Activated T-helper 9 cell treated with anti-CD3 and anti-CD28 coated beads, Interleukin-2, amount 50 U/mL, for 16 hours (primary cell): ENCODE measurements at places on chromosomes 4 and X.

DNA sequence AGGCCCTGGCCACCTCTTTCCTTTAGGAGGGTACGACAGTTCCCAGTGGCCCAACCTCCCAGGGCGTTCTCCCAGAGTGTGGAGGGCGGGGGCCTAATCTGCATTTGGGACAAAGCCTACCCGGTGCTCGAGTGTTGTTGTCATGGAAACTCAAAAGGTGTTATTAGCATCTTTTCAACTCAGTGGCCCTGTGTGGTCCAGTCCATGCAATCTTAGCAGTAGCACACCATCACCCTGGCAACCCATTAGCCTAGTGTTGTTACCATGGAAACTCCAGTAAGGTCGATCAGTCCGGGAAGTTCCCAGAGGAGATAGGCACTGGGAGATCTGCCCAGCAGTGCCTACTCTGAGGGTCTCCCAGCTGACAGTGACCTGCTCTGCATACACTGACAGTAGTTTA is 20.2 kb downstream of the APLN start:
- DNase-seq, result no peak

DNA sequence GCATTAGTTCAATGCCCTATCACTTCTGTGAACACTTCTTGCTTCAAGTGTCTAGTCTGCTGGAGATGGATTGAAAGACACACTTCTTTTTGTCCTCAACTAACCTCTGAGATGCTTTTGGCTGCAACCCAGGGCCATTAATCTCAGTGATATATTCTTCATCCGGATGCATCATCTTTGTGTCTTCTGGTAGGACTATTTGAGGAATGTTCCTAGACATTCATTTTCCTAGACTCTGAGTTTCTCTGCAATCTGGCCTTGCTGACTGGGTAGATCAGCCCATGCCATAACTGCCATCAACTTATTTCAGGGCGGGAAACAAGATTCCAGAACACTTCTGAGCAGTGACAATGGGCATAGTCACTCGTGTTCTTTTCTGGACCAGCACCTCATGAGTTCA is 329.4 kb downstream of the PDGFC start:
- DNase-seq, result no peak

- no peak for DNase-seq
These were observed 892.4 kb upstream of the TENM3 start for GRCh38 chr4:181350615-181351415.

DNA sequence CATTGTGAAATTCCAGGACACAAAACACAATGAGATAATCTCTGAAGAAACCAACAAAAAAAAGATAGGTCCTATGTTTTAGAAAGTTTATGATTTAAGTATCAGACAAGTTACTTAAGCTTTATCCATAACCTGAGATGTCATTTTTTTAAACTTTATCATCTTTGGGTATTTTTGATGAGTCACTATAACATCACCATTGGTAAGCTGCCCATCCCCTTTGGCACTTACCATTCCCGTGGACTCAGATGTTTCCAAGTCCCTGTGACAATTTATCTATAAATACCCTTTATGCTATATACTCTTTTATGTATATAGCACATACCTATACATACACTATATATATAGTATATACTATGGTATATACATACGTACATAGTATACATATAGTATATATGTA is 198.9 kb upstream of the GEMIN8 start:
- DNase-seq, result no peak

DNA sequence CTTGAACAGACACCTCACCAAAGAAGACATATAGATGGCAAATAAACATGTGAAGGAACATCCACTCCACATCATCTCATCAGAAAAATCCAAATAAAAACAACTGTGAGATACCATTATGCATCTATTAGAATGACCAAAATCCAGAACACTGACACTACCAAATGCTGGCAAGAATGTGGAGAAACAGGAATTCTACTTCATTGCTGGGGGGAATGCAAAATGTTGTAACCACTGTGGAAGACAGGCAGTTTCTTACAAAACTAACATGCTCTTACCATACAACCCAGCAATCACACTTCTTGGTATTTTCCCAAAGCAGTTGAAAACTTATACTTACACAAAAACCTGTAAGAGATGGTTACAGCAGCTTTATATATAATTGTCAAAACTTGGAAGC is 38.2 kb upstream of the ANTXR2 start:
- DNase-seq, result no peak

DNA sequence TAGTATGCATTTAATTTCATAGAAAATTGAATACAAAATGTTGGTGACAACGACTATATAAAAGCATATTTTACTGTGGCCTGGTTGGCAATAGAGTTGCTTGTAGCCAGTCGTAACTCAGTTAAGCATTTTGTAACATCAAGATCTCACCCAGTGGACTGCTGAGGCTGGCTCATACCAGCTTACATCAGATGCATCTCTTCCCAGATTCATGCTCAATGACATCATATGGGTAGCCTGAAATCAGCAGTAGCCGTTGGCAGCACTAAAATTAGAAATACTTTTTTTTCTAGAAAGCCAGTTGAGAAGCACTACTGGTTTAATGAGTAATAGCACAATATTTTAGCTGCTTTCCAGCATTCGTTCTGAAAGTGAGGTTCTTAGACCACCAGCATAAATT is 341.2 kb downstream of the TECRL start:
- DNase-seq, result no peak

DNA sequence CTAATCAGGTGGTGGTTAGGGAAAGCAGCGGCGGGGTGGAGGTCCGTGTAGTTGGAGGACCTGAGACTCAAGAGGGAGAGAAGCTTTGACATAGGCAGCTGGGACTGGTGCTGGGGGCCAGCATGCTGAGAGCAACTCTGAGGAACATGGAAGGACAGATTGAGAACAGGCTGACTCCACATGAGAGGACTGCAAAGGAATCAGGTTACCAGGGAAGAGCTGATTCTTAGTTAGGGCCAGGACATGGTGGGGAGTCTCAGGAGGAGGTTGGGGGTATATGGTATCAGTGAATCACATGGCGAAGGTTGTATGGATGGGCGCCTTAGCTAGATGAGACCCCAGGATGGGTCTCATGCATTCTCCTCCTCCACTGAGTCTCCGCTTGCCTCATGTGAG is 264.0 kb upstream of the BOD1L1 start:
- no peak for DNase-seq

GRCh38 chrX:13664020-13664419 is 11.1 kb downstream of the TCEANC start:
- DNase-seq, result no peak

- DNase-seq, result no peak
These were observed 43.2 kb downstream of the BCLAF3 start for GRCh38 chrX:19947612-19948011.

DNA sequence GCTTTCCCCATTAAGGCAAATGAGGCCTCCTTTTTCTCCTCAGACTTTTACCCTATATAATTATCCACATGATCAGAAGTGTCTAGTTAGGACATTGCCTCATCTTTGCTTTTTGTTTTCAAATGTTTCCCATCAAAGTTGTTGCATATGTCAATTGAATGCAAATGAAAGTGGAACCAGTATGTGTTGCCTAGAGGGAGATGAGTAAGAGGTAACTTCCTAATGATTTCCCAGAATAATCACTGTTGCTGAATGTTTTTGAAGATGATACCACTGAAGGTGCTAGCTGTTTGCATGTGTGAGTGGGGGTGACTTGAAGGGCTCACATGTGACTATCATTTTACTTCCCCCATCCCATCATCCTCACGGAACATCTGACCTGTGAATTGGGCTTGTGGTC is 33.9 kb downstream of the PAK3 start:
- no peak for DNase-seq

GRCh38 chrX:118565853-118566252 is 70.2 kb downstream of the DOCK11 start:
- no peak for DNase-seq

DNA sequence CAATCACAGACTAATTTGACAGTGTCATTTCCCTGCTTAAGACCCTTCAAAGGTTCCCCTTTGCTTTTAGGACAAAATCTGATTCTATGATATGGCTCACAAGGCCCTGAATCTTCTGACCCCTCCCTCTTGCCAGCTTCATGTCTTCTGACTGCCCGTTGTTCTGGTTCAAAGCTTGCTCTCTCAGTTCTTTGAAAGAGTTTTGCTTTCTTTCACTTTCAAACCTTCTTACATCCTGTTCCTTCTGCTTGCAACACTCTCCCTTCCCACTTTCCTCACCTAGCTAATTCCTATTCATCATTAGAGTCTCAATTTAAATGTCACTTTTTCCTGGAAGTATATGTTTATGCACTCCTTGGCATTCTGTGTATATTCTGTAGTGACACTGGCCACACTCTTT is 299.2 kb downstream of the IDS start:
- DNase-seq, result no peak

DNA sequence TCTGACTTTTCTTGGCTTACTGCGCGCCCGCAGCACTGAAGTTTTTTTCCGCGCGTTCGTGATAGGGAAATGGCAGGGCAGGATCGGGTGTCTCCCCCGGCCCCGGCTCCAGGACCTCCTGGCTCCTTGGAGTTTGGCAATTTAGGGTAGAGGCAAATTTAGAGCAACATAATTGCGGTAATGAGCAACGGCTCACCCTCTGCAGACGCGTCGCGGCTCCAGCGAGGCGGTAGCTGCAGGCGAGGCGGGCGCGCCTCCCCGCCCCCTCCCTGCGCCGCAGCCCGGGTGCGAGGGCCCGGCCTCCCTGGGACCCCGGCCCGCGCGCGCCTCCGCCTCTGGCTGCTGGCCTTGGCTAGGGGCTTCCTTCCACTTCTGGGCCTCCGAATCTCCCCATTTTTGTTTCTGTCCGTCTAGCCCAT is 6.2 kb downstream of the MSX1 start:
- no peak for DNase-seq

GRCh38 chrX:850471-850916 is 219.9 kb downstream of the SHOX start:
- DNase-seq, result no peak

GRCh38 chrX:9943420-9943819 is 23.7 kb upstream of the CLDN34 start:
- DNase-seq, result no peak

DNA sequence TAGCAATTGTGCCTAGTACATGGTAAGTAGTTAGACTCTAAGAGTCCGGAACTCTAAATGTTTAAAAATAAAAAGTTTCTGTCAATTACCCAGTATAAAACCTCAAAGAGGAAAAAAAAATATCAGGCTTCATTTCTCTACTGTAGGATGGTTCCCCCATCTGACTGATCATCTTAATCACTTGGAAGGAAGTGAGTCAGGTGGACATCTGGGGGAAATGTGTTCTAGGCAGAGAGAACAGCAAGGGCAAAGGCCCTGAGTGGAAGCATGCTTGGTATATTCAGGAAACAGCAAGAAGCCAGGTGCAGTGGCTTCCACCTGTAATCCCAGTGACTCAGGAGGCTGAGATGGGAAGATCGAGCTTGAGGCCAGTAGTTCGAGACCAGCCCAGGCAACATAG is 2.9 kb upstream of the EIF1AX start:
- DNase-seq, result no peak

GRCh38 chrX:137362583-137362982 is 203.3 kb upstream of the ZIC3 start:
- no peak for DNase-seq

- DNase-seq, result no peak
These were observed 1146.9 kb downstream of the PDHA2 start for GRCh38 chr4:96986816-96987215.

GRCh38 chr4:173527103-173527891 is 2.7 kb downstream of the HAND2 start:
- DNase-seq, result no peak

- DNase-seq, result no peak
These were observed 57.1 kb downstream of the REELD1 start for GRCh38 chr4:146271466-146271865.

GRCh38 chr4:99180382-99181070 is 36.4 kb upstream of the ADH4 start:
- DNase-seq, result no peak

DNA sequence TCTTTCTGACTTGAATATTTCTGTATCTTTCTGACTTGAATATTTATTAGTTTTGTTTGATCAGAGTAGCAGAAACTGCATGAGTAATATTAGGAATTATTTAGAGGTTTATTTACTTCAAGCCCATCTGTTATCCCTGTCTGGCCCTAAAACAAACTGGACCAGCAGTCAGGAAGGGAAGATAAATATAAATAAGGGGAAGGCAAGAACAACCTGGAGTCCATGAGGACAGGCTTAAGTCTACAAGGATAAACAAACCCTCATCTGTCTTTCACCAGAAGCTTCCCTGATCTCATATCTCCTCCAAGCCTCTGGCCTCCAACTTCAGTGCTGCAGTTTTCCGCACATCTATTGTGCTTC is 524.9 kb downstream of the CENPC start:
- no peak for DNase-seq

DNA sequence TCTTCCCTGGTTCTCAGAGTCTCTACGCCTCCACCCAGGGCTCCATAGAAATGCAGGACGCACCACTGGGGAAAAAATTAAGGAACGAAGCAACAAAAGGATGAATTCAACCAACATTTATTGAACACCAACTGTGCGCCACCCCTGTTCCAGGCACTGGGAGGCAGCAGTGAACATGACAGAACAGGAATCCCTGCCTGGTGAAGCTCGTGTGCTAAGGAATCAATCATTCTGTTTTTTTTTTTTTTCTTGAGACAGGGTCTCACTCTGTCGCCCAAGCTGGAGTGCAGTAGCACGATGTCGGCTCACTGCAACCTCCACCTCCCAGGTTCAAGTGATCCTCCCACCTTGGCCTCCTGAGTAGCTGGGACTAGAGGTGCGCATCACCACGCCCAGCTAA is 1.9 kb upstream of the FTSJ1 start:
- DNase-seq, result no peak
